Naive thymus-derived CD8-positive, alpha-beta T cell (primary cell): ENCODE measurements at places on chromosomes 11 and 22. TPM values are rescaled to one million over a fixed set of nuclear protein-coding genes. Genes with fewer than 3 reads are reported as not detected.

The OR51E2 gene
- not detected for total RNA-seq

The MS4A6E gene
- not detected for total RNA-seq

The CDC42EP1 gene
- total RNA-seq = not detected

GRCh38 chr11:20055312-20055711 is 105.0 kb downstream of the DBX1 start:
- no peak for DNase-seq

DNA sequence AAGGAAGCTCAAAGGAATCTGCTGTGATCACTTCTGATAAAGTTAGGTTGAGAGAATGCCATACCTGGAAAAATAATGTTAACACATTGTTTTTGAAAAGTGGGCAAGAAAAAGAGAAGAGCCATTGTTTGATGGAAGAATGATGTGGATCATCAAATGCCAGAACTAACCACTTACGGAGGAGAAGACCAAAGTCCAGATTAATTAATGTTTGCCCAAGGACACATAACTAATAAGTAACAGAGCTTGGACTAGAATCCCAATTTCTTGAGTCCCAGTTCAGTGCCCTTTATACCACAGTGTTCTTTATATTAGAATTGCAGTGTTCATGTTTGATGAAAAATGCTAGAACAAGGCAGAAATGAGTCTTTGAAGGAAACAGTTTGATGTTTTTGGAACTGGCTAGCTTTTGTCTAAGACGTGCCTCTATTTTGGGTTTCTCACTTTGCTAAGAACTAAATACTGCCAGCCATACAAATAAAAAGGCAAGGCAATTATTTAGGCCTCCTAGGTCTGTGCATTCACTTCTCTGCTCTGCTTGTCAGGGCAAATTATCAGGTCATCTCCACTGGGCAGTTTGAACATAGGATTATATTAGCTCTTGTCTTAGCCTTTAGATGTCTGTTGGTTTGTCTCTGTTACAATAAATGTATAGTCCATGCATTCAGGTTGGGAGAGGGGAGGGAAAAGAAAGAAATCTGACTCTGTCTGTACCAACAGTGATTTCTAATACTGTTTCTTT is 72.3 kb downstream of the TRIM44 start:
- no peak for DNase-seq

DNA sequence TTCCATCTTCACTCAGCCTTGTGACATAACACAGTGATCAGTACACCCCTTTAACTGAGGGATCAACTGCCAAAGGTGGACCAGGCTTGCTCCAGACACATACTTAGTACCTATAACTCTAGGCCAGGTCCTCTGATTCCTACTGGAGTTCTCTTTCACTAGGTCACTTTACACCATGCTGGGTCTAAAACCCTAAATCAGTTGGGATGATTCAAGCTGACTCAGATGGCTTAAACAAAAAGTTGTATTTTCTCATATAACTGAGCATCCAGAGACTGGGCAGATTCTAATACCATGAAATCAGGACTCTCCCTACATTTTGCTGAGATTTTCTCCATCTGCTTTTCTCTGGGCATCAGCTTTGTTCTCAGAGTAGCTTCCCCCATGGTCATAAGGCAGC is 26.0 kb upstream of the FLI1 start:
- DNase-seq = no peak

GRCh38 chr11:95655536-95655935 is 134.0 kb downstream of the FAM76B start:
- no peak for DNase-seq

- no peak for DNase-seq
Measured at GRCh38 chr11:2777386-2777785, 77.6 kb upstream of the KCNQ1OT1 start.

GRCh38 chr11:100769165-100769564 is 82.1 kb downstream of the ARHGAP42 start:
- DNase-seq = no peak

- no peak for DNase-seq
Measured at GRCh38 chr11:115674937-115675544, 170.8 kb upstream of the CADM1 start.

DNA sequence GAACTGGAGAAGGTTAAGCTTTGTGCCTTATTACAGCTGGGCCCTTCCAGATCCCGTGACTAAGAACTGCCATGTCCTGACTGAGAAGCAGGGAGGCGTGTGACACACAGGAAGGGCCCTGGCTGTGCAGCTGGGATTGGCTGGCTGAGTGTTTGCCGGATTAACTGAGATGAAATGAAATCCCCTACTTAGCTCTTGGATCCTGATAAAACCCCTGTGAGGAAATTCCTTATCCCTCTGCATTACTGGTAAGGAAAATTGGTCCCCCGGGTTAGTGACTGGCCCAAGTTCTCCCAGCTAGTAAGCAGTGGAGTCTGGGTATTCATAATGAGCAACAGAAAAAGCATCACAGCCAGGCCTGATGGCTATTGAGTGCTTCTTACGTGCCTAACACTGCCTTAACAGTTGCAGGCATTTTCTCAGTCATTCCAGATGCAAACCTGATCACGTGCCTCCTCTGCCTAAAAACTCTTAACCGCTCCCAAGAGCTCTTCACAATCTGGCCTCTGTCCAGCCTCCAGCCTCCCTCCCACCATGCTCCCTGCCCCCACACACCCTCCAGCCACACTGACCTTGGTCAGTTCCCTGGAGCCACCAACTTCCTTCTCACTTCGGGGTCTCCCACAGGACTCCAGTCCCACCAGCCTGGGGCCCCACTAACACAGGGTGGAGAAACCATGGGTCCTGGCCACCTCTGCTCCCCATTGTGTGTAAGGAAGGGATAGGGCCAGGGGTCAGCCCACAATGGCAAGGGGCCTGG is 37.8 kb downstream of the ARRB1 start:
- DNase-seq = no peak

- no peak for DNase-seq
Measured at GRCh38 chr11:83401506-83402225, 115.5 kb upstream of the CCDC90B start.
